Fibroblast of lung (primary cell): ENCODE measurements at places on chromosomes 16 and 17. TPM values are rescaled to one million over a fixed set of nuclear protein-coding genes. Genes with fewer than 3 reads are reported as not detected.

DNA sequence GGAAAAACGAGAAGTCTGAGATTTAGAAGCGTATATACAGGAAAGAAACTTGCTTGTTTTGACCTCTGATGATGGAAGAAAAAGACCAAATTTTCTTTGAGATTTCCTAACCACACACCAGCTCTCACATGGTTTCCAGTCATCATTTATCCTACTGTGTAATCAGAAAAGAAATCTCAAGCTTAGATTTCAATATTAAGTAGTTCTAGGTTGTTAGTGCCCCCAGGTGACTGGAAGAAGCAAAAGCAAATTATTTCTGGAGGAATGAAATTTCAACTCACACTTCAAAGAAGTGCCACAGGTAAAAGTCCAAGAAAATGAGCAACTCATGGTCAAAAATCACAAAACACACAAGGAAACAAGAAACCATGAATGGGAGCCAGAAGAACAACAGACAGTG lies 51.8 kb upstream of the KDM6B start:
- no peaks in the 10 kb centered on the region for H3K36me3 ChIP-seq
- H3K27me3 ChIP-seq = peaks cover 19% of the 10 kb centered on the region
- no peak overlapping the region for H3K27ac ChIP-seq
- peak; percentile 73 for DNase-seq

DNA sequence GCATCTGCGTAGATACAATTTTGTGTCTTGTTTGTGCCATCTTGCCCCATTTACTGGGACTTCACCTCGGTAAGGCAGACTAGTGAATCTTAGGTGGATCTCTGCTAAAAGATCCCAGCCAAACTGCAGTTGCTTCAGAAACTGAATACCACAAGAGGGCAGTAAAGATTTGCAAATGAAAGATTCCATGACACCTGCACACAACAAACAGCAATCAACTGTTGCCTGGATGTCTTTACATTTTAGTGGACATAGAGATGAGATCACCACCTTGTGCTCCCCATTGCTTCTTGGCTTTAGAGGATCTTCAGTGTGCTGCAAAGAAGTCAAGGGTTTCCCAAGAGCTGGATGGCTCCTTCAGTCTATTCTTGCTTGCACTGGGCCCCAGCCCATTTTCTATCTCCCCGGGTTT lies 119.2 kb upstream of the CACNG5 start:
- no peak overlapping the region for H3K27ac ChIP-seq
- H3K4me3 ChIP-seq = no peak overlapping the region

GRCh38 chr17:40978575-40979151 lies 5.5 kb downstream of the KRT40 start:
- H3K27me3 ChIP-seq = no peaks in the 10 kb centered on the region
- no peak for DNase-seq
- no peaks in the 10 kb centered on the region for H3K36me3 ChIP-seq

DNA sequence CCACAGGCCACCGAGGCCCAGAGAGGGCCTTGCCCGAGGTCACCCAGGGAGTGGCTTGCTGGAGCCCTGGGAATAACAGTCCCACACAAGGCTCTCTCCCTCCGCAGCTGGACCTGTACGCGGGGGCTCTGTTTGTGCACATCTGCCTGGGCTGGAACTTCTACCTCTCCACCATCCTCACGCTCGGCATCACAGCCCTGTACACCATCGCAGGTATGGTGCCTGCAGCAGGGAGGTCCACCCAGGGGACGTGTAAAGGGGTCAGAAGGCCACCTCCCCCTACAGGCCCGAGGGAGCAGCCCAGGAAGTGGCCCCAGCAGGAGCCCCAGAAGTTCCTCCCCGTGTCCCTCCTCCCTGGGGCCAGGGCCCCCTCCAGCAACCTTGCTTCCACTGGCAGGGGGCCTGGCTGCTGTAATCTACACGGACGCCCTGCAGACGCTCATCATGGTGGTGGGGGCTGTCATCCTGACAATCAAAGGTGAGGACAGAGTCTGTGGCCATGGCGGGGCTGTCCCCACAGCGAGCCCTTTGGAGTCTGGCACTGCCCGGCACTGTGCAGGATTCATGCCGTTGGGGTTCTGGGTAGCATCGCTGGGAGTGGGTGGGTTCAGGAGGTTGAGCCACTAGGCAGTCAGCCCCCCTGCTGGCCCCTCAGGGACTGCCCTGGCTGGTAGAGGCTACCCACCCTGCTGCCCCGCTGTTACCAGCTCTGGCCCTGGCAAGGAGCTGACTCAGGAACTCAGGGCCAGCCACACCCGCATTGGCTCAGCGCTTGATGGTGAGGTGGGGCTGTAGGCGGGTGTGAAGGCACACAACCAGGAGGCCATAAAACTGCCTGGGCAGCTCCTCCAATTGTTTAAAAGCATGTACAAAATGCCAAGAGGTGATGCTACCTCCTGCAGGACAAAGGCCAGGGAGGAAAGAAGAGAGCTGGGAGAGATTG lies 17.3 kb downstream of the SLC5A10 start:
- peaks cover 2% of the 10 kb centered on the region for H3K36me3 ChIP-seq
- no peak overlapping the region for H3K4me3 ChIP-seq
- no peaks in the 10 kb centered on the region for H3K4me1 ChIP-seq
- H3K27ac ChIP-seq = no peak overlapping the region
- H3K27me3 ChIP-seq = no peaks in the 10 kb centered on the region
- DNase-seq = no peak

DNA sequence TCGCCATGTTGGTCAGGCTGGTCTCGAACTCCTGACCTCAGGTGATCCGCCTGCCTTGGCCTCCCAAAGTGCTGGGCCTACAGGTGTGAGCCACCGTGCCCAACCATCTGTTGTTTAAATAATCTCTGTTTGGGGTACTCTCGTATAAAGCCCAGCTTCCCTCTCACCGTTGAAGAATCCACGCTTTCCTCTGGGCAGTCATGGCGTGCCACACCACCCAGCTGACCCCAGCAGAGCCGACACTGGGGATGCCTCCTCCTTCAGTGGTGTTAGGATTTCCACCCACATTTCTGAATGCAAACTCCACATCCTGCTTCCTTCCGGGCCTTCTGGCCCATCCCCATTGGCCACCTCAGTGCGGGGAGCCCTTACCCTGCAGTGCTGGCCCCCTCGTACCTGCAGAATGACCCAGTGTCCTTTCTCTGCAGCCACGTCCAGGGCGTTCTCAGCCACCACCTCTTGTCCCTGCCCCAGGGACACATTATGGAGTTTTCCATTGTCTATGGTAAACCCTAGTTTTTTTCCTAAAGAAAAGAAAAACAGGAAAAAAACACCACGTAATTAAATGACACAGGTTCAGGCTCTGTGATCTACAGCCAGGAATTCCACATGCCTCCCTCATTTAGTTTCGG lies 60.4 kb downstream of the PGS1 start:
- no peak overlapping the region for H3K4me3 ChIP-seq
- DNase-seq = no peak
- no peaks in the 10 kb centered on the region for H3K36me3 ChIP-seq
- no peaks in the 10 kb centered on the region for H3K27me3 ChIP-seq
- no peak overlapping the region for H3K27ac ChIP-seq

TEKT5 gene
- total RNA-seq = 0.26 TPM in 1 of 2 replicates, not detected in the other

KRTAP4-6 gene
- not detected in 2 replicates for total RNA-seq
